ENCODE measurements at places on chromosomes 7 and 10. TPM values are rescaled to one million over a fixed set of nuclear protein-coding genes. Genes with fewer than 3 reads are reported as not detected.

DNA sequence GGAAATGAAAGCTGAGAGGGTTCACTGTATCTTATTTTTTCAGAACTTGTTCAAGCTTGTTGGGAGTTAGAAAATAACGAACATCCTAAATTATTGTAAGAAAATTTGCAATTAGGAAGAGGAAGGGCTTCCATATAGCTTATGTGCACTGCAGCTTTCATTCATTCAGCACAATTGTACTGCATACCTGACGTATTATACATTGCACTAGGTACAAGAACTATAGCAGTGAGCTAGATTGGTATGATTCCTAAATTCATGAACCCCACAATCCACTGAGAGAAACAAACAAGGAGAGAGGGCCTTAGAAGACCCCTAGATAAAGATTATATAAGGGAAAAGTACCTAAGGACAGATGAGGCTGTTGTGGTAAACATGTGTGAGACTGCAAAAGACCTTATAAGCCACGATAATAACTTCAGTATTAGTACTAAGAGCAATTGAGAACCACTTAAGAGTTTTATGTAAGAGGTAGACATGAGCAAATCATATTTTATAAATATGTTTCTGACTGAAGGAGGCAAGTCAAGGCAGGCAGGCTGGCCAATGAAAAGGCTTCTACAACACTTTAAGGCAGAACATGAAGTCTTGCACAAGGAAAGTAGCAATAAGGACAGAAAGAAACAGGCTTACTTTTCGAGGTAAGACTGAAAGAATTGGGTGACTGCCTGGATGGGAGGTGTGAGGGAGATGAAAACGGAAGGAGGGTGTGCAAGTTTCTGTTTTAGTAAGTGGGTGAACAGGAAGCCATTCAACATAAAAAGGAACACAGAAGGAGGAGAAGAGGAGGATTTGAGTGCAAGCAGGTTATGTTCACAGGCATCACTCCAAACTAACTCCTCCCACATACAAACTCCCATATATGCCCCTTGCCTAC, 77.9 kb upstream of the LRRN3 start:
- DNase-seq = no peak

The ASB10 gene
- total RNA-seq = not detected

DNA sequence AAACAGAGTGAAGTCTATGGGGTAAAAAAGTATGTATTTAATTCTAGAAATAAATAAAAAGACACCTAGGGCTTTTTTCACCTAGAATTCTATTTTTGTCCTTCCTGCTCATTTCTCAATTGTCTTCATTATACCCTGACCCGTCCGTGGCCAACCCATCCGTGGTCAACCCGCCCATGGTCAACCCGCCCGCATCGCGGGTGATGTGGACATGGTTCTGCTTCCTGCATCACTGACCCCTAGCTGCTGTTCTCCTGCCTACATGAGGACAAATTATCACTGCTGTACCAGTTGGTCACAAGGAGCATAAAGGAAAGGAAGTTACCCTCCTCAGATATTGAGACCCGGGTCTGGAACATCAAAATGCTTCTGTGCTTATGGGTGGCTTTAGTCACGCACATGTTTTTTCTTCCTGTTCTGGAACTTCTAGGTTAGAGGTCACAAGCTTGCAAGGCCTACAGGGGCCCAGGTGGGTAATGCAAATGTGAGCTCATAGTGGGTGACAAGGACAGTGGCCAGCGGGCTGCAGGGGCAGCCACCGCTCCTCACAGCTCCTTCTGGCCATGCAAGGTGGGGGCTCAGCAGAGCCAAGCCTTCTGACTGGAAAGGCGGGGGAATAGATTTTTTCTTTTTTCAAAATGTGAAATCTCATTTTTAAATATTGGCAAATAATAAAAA, 15.5 kb downstream of the CAMK2G start:
- peak; percentile 55 for DNase-seq

The TAC1 gene
- total RNA-seq = 1.2 TPM

The SLC16A12 gene
- 0.45 TPM for total RNA-seq

GRCh38 chr7:50307368-50308032, 3.0 kb downstream of the IKZF1 start:
- DNase-seq = no peak

All from aorta (tissue), 5 donors.